Uterus (tissue), 4 donors: ENCODE measurements at places on chromosomes 7 and 10. TPM values are rescaled to one million over a fixed set of nuclear protein-coding genes. Genes with fewer than 3 reads are reported as not detected.

GIMAP6 gene
- total RNA-seq, result 37.3 TPM

ZNF485 gene
- 6.8 TPM for total RNA-seq

PAPOLB gene
- total RNA-seq, result 1.6 TPM

OPALIN gene
- not detected for total RNA-seq

PRLHR gene
- 2.4 TPM for total RNA-seq

HECW1 gene
- total RNA-seq, result not detected

TBXAS1 gene
- 9.7 TPM for total RNA-seq

TMEM213 gene
- total RNA-seq, result not detected

GRID2IP gene
- total RNA-seq, result 0.49 TPM

COL28A1 gene
- 2.4 TPM for total RNA-seq

CHST12 gene
- 6.9 TPM for total RNA-seq

TEX36 gene
- 0.49 TPM for total RNA-seq

PSTK gene
- 11.2 TPM for total RNA-seq

HSPB1 gene
- total RNA-seq, result 1,391 TPM

VIPR2 gene
- 5.6 TPM for total RNA-seq

PRRT4 gene
- total RNA-seq, result 1.3 TPM

ACTL6B gene
- total RNA-seq, result not detected

NOM1 gene
- total RNA-seq, result 18.8 TPM

TMEM225B gene
- 2.2 TPM for total RNA-seq

LBX1 gene
- not detected for total RNA-seq
